Putamen (tissue), 1 donor: ENCODE measurements at places on chromosomes 7 and 10.
A peak's percentile ranks its signal among the peaks of the same experiment; 100 is the strongest.

- DNase-seq: no peak
Observed at GRCh38 chr7:135102372-135102771, 45.5 kb upstream of the TMEM140 start.

GRCh38 chr7:121302214-121302745 lies 26.5 kb upstream of the WNT16 start:
- no peak for DNase-seq

GRCh38 chr10:8378198-8378983 lies 323.9 kb downstream of the GATA3 start:
- no peak for DNase-seq

- no peak for DNase-seq
Observed at GRCh38 chr10:3971713-3972112, 186.7 kb upstream of the KLF6 start.

- DNase-seq: no peak
Observed at GRCh38 chr7:24343614-24344013, 59.6 kb downstream of the NPY start.

DNA sequence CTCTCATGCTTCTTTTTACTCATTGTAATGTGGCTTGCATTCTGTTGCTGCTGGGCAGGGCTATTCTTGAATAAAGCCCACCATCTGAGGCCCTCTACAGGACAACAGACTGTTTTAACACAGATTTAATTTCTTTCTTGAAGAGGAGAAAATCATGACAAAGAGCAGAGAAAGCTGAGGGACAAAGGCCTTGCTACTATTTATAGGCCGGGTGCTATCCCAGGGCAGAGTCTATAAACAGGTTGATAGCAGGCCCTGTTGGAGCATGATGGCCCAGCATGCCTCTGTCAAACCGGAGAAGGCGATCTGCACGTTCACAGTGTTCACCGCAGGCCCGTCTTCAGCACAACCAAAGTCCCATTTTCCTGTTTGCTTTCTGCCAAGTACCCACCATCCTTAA lies 3.0 kb downstream of the VIPR2 start:
- no peak for DNase-seq

- DNase-seq: no peak
Observed at GRCh38 chr7:150369748-150370501, 1.3 kb downstream of the REPIN1 start.

GRCh38 chr7:150944066-150945042 lies 33.8 kb downstream of the KCNH2 start:
- DNase-seq: no peak

- DNase-seq: no peak
Observed at GRCh38 chr10:58516119-58516518, 3.4 kb downstream of the BICC1 start.

DNA sequence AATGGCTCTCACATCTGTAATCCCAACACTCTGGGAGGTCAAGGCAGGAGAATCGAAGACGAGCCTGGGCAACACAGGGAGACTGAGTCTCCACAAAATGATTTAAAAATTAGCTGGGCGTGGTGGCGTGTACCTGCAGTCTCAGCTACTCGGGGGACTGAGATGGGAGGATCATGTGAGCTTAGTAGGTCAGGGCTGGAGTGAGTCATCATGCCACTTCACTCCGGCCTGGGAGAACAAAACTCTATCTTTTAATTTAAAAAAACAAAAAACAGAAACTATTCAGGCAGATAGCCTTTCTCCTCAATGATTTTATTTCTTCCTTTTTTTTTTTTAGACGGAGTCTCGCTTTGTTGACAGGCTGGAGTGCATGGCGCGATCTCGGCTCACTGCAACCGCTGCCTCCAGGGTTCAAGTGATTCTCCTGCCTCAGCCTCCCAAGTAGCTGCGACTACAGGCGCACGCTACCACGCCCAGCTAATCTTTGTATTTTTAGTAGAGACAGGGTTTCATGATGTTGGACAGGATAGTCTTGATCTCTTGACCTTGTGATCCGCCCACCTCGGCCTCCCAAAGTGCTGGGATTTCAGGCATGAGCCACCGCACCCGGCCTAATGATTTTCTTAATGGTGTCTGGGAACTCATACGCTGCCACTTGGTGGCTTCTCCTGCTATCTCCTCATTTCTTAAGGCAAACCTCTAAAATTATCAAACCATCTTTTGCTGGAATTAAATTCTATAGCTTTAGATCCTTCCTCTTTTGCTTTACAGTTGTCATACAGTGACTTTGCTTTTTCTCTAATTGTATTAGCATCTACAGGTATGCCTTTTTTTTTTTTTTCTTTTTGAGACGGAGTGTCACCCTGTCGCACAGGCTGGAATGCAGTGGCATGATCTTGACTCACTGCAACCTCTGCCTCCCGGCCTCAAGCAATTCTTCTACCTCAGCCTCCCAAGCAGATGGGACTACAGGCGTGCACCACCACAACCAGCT lies 22.9 kb downstream of the SRPK2 start:
- no peak for DNase-seq

GRCh38 chr7:44318332-44318731 lies 7.1 kb downstream of the CAMK2B start:
- DNase-seq: no peak

DNA sequence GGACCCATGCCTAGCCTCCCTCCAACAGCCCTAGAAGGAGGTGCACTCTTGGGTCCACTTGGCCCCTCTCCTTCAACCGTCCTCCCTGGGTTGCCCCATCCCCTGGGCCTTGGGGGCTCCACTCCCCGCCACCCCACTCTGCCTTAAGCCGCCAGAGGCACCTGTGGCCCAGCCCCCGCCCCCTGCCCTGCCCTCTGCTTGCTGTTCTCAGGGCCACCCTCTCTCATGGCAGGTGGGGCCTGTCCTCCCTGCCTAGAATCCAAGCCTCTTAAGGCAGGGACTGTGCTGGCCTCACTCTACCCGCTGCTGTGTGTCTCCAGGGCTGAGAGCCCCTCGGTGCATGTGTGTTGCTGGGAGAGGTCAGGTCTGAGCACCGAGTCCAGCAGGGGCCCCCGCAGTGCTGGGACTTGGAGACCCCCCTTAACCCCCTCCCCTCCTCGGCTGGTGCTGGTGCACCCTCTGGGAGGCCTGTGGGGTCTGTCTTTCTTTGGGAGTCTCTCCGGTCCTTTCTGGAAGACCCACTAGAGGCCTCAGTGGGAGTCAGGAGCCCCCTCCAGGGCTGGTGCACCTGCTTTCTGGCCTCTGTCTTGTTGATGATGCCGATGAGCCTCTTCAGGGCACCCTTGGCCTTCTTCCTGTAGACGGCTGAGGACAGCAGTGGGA lies 43.8 kb downstream of the CFAP46 start:
- DNase-seq: no peak

DNA sequence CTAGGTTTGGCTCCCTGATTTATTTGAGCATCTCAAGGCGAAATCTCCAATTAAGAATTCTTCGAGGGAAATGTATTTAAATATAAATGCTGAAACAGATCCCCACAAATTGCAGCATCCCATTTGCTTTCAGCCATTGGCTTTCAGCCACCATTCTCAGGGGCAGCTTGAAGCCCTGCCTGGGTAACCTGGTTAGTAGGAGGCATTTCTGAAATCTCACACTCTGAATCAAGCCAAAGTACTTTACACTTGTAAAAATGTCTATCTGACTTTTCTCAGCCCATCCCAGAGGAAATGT lies 49.1 kb downstream of the GCC1 start:
- DNase-seq: no peak

GRCh38 chr7:156027821-156028220 lies 215.6 kb upstream of the SHH start:
- DNase-seq: no peak

- DNase-seq: no peak
Observed at GRCh38 chr7:42832667-42833066, 79.2 kb downstream of the C7orf25 start.

DNA sequence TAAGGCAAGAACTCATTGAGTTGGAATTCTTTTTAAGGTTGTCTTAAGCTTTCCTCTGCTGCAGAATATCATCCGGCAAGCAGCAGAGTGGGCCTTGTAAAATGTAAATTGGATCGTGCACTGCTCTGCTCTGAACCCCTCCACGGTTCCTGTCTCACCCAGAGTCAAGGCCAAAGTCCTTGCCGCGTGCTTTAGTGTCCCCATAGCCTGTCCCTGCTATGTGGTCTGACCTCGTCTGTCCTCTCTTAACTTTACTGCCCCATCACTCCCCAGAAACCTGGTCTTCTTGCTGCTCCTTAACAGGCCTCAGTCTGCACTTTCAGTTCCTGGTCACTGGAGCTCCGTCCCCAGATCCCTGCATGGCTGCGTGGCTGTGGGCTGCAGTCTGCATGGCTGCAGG lies 121.6 kb upstream of the SDK1 start:
- no peak for DNase-seq

DNA sequence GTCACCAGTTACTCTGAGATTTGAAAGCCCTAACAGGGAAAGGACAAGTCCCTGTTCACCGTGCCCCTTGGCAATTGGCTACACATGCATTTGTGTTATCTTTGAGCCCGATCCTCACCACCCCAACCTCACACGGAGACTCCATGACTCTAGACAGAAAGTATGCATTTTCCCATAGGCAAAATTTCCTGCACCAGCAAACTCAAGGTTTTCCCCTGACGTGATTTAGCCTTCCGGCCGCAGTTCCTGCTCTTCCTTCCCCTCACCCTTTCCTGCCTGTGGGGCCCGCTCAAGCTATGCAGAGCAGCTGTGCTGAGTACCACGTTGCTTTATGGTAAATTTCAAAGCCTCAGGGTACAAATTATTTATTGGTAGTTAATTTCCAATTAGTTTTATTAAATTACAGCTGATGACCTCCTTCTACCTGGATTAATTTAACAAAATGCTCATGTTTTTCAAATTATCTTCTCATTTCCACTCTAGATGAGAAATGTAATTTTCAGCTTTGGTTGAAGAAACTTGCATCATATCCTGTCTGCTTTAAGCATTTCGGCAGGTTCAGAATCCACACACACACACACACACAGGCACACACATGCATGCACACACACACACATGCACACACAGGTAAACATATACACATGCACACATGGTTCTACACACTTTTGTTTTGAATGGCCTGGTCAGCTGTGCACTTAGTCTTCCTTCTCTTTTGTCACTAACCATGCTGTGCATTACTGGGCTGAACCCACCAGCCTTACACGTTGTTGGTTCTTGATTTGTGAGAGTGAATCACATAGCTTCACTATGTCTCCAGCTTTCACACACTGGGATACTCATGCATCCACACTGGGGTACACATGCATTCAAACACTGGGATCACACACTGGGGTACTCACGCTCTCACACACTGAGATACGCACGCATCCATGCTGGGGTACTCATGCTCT lies 283.1 kb upstream of the PITRM1 start:
- no peak for DNase-seq

- no peak for DNase-seq
Observed at GRCh38 chr10:74437822-74438221, 286.8 kb downstream of the ADK start.

DNA sequence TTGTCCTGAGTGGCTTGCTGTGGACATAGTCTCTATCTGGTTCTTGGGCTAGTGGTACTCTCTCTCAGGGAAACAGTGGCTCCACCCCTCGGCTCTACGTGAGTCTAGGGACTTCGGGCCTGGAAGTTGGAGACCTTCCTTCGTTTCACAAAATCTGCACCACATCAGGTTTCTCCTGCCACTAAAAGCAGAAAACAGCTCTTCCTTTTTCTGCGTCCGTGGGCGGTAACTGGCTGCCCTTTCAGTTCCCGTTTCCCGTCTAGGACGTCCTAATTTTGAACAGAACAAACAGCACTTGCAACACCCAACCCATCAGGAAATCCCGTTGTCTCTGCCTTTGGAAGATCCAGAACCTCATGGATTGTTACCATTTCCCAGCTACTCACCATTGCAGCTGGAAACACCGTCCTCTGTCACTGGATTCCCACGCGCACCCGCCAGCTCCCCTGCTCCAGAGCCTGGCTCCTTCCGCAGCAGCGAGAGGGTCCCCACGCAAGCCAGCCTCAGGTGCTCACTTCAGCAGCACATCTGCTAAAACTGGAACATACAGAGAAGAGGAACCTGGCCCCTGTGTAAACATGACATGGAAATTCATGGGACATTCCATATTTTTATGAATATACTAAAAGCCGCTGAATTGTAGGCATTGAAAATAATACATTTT lies 311.4 kb upstream of the AKR1E2 start:
- DNase-seq: peak; percentile 15

DNA sequence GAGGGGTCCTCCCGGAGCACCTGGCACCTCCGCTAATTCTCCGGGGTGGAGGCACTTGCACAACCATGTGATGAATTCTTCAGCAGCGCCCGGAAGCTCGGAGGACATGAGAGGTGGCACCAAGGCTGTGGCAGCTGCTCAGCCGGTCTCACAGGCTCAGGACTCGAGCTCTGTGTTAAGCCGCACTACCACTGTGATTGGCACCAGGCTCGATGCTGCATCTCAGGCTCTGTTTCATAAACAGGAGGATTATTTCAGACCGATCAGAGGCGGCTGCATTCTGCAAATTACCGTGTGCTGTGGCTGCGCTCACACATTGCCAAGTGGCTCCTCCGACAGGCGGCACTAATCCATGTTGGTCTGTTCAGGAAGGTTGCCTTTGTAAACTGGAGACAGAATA lies 495.2 kb downstream of the DNAJB6 start:
- DNase-seq: no peak

DNA sequence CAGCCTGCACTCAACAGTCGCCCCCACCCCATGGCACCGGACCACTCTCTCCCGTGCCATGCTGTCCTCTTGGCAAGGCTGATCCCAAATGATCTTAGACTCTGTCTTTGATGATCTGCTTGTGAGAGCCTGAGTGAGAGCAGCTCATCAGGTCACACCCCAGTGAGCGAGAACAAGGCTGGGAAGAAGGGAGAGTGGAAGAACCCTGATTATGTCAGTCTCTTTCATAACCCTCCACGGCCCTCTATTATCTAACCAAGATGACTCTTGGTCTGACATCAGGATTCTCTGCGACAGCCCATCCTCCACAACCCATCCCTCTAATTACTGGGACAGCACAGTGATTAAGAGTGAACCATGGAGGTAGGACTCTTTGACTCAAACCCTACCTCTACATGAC lies 53.1 kb upstream of the C7orf33 start:
- DNase-seq: no peak

DNA sequence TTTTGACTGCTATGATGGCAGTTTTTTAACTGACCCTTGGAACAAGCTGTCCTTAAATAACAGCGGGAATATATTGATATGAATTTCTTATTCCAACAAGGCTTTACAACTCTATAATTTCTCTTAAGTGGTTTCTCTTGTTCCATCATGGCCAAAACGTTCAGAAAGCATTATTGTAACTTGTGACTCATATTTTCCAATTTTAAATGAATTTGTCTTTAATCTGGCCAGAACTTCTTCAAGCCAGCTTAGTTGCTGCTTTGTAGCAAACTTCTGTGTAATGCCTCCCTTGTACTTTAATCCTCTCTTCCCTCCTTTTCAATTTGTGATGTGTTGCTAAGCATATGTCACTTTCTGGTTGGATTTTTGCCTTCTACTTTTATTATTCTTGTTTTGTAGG lies 271.9 kb downstream of the KIF20B start:
- DNase-seq: no peak

DNA sequence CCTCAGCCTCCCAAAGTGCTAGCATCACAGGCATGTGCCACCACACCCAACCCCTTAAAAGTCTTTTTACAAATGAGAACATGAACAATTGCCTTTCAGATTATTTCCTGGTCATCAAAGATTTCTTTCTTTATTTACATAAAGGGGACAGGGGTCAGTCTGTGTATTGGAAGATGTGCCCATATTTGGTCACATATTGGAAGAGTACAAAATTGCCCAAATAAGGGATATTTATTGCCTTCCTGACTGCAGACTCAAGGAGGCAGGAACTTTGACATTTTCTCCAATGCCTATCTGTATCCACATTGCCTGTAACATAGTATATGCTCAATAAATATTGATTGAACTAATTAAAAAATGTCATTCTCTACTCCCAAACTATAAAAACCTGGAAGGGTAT lies 25.9 kb upstream of the HERPUD2 start:
- DNase-seq: no peak
